ENCODE measurements at places on chromosomes 6 and 20. TPM values are rescaled to one million over a fixed set of nuclear protein-coding genes. Genes with fewer than 3 reads are reported as not detected.

Gene SMOC2
- total RNA-seq, result not detected

DNA sequence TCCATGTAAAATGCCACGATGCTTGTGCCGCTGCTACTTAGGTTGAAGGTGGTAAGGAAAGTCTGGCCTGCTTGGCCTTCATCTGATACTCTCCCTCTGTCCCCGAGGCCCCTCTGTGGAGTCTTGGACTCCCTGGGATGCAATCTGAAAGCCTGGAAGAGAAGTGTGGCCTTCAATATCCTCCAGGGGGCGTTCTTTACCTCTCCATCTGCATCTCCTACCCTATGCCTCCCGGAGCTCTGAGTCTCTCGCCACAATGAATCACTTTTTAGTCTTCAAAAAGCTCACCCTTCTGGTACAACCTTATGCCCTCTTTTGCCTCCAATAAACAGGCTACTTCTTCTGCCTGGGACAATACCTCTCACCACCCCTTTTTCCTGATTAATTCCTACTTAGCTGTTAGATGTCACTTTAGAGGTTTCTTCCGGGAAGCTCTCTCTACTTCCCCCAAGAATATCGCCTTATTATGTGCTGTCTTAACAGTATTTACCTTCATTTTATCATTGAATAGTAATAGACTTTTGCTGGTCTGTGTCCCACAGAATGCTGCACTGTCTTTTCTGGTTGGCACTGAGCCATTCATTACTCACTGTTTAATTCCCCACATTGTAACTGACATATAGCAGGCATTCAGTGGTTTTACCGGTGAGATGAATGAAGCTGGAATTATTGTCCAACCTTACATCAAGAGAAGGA lies 13.9 kb upstream of the ATG5 start:
- DNase-seq, result peak; percentile 69

DNA sequence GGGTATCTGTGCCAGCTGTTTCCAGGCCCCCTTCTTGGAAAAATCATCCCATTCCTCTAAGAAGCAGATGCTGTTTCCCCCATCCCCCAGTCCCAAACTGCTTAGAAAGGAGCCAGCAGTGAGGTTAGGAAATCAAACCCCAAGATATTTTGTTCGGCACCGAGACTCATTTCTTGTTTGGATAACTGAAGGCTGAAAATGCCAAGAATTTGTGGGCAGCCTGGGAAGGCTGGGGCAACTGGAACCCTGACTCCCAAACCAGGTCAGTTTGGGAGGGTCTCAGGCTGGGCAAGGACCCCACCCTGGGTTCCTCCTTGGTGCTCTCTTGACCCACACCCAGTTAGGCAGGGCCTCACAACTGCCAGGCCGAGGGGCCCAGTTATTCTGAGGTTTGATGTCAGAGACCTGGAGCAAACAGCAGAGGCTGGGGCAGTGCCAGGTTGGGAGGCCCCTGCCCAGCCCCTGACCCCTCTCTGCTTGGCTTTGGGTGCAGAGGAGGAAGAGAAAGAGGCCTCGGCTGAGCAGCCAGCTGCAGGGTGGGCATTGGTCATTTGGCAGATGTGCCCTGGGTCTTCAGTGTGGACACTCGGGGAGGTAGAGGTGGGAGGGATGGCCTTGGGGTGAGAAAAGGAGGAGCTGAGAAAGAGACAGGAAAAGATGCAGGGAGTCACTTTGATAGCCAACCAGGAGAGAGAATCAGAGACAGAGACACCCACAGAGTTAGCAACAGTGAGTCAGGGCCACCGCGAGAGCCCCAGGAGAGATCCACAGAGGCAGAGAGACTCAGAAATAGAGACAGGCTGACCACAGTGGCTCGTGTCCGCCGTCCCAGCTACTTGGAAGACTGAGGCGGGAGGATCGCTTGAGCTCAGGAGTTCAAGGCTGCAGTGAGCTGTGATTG lies 5.0 kb downstream of the ANGPT4 start:
- no peak for DNase-seq

GRCh38 chr20:45406260-45407066 lies 1.6 kb upstream of the DBNDD2 start:
- DNase-seq, result no peak

Gene OR2H1
- not detected for total RNA-seq

Gene GJA10
- not detected for total RNA-seq

Gene TREM1
- not detected for total RNA-seq

- DNase-seq, result no peak
These were observed 93.4 kb upstream of the NXT1 start for GRCh38 chr20:23257106-23257761.

Gene ZC2HC1B
- total RNA-seq, result not detected

All from SJSA1 (cell line).